ENCODE measurements at places on chromosomes 5 and 9.

GRCh38 chr5:82330530-82331270 is 52.5 kb upstream of the RPS23 start:
- DNase-seq: no peak

- no peak for DNase-seq
Measured at GRCh38 chr5:68048516-68048915, 167.0 kb upstream of the PIK3R1 start.

GRCh38 chr9:124352616-124353015 is 62.6 kb downstream of the PSMB7 start:
- DNase-seq: no peak

DNA sequence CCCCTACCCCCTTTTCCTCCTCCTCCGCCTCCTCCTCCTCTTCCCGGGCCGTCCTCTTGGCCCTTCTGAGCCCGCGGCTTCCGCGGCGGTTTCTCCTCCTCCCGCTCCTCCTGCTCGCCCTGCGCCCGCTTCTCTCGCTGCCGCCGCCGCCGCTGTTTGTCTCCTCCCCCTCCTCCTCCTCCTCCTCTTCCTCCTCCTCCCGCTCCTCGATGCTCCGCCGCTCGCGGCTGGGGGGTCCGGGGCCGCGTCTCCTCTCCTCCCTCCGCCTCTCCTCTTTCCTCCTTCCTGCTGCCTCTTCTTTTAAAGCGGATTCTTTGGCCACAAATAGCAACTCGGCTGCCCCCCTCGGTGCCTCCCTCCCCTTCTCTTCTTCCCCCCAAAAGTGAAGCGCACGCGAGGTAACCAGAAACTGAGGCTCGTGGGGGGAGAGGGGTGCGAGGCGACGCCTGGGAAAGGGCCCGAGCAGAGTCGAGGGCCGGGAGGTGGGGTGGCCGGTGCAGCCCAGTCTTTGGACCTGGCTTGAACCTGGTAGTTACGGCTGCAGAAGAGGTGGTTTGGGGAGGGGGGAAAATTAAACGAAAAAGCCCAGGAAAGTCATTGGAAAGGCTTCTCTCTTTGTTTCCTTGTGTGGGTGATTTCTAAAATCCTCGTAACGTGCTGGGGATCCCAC is 1058.5 kb upstream of the DMAC1 start:
- DNase-seq: peak; percentile 23

GRCh38 chr9:130635721-130636647 is 28.4 kb upstream of the PRDM12 start:
- no peak for DNase-seq

- no peak for DNase-seq
Measured at GRCh38 chr5:153256-153655, 38.0 kb upstream of the LRRC14B start.

DNA sequence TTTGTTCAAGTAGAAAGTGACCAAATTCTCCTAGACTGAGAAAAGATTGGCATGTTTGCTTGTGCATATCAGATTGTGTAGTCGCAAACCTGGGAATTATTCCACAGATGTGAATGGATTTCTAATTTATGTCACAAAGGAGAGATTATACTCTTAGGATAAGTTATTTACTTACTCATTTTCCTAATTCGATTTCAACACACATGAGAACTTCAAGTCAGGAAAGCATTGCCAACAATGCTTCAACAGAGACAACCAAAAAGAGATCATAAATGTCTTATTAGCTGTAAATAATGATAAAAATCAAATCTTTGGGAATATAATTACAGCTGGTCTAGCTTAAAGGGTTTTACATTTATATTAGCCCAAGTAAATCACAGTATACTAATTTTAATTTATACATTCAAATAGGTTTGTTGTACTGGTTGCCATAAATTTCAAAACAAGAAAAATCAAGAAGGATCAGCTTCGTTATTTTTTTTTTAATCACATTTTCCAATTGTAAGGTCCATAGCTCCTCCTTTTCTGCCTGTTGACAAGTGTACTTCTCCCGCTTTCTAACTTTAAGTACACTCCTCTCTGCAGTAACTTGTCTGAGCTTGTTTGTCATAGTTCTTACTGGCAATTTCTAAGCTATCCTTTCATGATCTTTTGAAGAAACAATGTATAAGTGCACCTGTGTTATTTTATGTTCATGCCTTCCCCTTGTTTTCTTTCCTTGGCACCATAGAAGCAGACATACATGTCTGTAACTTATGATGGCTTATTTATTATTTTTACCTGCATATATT is 246.6 kb downstream of the DEPDC1B start:
- no peak for DNase-seq
